ENCODE measurements at places on chromosomes 7 and 10.

- DNase-seq: no peak
Measured at GRCh38 chr7:122896509-122896908, 10.2 kb upstream of the CADPS2 start.

DNA sequence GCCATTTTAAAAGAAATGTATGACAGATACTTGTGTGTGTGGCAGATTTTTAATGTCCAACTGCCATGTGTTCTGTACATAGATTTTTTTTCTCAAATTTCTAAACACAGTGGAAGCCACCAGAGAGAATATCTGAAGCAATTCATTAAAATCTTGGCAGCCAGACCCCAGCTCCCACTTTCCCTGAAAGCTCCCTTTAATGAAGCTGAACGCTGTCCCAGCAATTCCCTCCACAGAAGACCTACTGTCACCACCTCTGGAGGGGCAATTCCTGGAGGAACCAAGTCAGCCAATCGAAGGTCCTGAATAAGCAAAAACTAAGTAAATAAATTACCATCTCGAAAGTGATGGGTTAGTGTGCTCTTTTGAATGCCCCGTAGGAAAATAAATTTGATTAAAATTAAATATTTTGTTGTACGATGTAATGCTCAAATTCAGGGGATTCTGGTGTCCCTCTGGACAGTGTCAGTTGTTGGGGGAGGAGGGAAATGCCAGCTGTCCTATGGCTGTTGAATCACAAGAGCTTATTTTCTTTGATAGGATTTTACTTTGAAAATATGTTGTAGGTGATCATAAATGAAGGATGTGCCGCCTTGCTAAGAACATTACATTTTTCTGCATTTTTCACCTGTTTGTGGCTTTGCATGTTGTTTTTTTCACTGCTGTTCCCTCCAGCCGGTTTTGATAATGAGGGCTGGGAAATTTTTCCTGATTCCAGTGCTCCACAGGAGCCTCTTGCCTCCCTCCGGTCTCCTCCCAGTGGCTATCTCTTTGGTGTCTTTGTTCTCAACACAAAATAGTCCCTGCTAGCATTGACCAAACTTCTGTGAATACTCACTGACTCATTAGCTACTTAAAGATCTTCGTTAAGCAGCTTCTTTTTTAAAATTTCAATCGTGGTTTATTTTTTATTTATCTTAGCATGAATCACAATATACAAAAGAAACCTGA, 9.2 kb upstream of the GSAP start:
- DNase-seq: no peak

DNA sequence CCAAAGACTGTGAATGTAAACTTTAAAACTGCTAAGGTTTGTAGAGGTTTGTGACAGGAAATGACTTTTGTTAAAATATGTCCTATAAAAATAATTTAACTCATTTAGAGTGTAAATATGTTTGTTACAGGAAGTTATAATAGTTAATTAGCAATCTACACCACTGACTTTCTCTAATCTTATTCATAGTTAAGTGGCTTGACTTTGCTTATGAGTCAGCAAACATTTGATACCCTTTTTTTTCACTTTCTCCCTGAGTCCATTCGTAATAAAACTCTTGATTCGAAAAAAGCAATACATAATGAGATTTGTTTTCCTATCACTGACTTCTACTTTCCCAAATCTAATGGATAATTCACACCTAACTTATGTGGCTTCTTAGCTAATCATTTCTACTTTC, 317.7 kb upstream of the SEMA3C start:
- no peak for DNase-seq

- DNase-seq: no peak
Measured at GRCh38 chr10:15494850-15495506, 123.9 kb upstream of the FAM171A1 start.

GRCh38 chr7:44706788-44707557, 41.7 kb upstream of the ZMIZ2 start:
- no peak for DNase-seq

DNA sequence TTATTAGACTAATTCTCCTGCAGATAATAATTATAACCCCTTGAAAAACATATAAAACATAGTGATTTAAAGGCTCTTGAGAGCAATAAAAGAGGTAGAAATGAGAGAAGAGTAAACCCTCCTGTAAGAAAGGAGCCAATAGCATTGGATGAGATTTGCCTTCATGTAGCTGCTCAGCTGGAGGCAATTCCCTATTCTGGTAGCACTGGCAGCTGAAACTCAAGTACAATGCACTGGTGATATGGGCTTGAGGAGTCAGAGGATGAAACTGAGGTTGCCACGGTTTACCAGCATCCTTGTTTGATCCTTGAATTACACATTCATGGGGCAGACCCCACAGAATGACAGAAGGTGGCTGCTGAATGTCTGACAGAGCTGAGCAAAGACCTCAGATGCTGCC, 76.4 kb downstream of the CTTNBP2 start:
- no peak for DNase-seq

DNA sequence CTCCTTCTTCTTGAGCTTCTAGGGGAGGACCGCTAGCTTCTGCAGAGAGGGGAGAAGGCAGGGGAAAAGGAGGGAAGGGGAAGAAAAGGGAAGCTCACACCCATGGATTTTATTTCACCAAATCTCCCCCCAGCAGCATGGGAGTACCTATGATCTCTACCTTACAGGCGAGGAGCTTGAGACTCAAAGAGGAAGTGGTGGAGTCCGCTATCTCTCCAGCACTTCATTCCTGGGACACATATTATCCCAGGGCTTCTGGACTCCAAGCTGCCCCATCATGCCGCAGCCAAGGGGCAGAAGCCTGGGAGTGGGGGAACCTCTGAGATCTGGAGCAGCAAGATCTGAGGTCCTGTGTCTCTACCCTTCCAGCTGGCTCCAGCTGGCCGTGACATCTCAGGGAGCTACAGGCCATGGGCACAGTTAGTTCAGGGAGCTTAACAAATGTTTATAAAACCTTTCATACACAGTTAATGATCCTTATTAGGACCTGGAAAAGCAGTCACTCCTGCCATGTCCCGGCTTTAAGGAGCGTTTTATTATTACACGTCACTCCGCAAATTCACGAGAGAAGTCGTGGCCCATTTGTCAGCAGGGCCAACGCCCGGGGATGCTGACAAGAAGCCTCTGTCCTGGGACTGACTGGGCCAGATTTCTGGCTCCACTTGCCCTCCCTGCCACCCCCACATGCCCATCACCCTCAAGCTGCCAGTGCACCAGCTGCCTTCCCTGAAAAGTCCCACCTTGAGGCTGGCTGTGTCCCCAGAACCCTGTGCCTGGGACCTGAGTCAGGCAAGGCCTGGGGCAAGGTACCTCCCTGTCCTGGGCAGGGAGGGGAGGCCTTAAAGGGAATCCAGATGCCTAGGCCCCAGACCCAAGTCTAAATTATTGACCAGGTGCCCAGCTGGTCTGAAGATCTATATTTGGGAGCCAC, 132.1 kb upstream of the ZMIZ1 start:
- no peak for DNase-seq

GRCh38 chr10:36183056-36183455, 541.0 kb upstream of the FZD8 start:
- DNase-seq: no peak

DNA sequence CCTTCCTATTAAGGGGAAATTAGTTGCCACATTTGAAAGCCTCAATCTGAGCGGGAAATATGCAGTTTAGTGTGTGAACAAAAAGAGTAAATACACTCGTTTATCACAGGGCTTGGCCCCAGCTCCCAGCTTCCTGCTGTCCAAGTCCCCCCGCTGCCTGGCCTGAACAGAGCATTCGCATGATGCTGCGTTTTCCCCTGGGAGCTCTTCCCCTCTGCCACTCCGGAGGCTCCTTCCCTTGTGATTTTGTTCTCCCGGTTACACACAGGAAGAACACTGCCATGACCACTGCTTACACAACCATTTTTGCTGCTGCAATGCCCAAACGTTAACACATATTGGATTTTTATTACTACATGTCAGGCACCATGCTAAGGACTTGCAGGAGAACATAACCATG, 120.7 kb upstream of the ADARB2 start:
- DNase-seq: no peak

Data from stimulated activated CD8-positive, alpha-beta memory T cell treated with anti-CD3 and anti-CD28 coated beads, Interleukin-4, amount 100 ng/mL, for 4 hours (primary cell).